ENCODE measurements at places on chromosomes 6 and 20.

GRCh38 chr20:57088436-57088835 lies 178.0 kb downstream of the BMP7 start:
- no peak for DNase-seq

DNA sequence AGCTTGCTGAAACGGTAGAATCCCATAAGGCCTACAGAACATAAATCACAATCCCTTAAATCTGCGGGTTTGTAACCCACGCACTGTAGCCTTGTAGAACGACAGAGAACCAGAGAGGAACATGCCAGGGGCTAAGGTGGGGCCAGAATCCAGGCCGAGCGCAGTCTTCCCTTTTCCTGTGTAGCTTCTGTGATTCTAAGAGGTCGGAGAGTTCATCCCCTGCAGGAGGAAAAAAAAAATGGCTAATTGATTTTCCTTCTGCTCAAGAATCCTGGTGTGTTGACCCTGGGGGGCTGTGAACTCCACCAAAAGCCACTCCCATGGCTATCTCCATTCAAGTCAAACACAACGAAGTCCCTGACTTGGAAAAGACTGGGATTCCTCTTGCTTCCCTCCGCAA lies 96.3 kb downstream of the SPTLC3 start:
- DNase-seq: no peak

DNA sequence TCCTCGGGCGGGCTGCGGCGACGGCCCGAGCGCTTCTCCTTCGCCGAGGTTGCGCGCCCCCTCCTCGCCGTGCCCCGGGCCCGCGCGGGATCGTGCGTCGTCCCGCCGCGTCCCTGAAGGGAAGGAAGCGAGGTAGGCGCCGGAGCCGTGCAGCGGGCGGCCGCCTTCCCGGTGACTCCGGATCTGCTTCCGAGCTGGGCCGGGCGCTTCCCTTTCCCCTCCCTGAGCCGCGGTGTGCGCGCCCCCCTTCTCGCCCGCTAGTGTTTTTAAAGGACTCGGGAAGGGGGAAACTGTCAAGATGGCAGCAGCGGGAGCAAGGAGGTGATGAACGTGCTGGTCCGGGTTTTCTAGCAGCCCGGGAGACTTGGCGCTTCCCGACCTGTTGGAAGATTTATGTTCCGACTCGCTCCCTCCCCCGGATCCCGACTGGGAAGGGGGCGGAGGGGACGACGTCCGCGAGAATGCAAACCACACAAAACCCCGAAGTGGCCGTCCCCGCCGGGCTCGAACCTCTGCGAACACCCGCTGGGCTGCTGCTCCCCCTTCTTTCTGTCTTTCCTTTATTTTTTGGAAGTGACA lies 744 bp upstream of the FOXO3 start:
- DNase-seq: no peak

- no peak for DNase-seq
Observed at GRCh38 chr20:51346686-51347485, 195.6 kb downstream of the NFATC2 start.

DNA sequence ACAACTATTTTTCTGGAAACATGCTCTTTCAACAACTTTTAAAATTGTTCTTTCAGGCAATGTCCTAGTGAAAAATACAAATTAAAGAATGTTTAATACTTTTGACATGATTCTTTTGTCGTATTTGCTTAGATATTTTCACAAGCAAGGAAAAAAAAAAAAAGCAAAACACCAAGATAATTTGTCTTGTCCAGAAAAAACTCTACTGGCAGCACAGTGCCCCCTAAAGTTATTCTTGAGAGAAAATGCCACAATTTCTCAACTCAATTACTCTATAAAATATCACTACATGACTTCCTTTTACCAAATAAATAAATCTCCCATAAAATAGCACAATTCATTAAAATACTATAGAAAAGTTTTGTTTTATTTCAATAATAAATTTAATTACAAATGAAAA lies 652.5 kb upstream of the EPHA7 start:
- no peak for DNase-seq

- DNase-seq: no peak
Observed at GRCh38 chr20:20699144-20699543, 13.3 kb downstream of the RALGAPA2 start.

DNA sequence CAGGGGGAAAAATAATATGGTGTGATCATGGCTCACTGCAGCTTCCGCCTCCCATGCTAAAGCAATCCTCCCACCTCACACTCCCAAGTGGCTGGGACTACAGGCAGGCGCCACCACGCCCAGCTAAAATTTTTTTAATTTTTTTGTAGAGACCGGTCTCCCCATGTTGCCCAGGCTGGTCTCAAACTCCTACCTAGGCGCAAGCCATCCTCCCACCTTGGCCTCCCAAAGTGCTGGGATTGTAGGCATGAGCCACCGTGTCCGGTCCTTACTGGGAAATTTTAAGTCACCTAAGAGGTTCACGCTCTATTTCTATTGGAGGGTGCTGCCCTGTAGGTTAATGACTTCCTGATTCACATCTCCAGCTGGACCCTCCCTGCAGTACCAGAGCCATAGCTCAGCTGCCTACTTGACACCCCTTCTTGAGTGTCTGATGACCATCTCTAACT lies 626 bp upstream of the CDK5RAP1 start:
- no peak for DNase-seq

DNA sequence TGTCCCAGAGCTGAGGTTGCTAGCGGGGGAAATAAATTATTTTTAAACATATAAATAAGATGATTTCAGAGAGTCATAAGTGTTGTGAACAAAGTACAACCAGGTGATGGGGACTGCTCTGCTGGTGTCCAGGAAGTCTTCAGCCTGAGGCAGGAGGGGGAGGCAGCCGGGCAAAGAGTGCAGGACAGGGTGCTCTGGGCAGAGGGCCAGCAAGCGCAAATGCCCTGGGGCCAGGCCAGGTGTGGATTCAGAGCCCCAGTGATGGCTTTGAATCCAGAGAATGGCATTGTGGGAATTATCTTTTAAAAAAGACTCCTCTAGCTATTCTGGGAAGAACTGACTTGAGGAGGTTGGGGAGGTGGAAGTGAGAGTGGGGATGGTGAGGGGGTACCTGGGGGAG lies 1.6 kb downstream of the CLPSL1 start:
- no peak for DNase-seq

GRCh38 chr6:119124079-119124824 lies 45.8 kb upstream of the FAM184A start:
- no peak for DNase-seq

DNA sequence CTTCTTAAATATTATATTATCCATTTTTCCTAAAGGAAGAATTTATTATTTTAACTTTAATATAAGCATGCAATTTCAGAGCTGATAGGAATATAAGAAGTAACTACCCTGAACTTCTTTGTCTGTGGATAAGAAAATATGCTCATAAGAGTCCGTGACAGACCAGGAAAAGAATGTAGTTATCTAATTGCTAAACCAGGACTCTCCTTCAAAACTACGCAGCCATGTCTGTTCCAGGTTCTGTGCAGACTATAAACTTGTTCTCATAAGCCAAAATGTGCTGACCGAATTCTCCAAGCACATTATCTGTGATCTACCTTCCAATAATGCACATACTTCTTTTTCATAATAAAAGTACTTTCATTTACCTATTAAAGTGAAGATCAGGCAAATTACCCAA lies 116.5 kb downstream of the TRDN start:
- DNase-seq: no peak
